ENCODE measurements at places on chromosomes 13 and 19. TPM values are rescaled to one million over a fixed set of nuclear protein-coding genes. Genes with fewer than 3 reads are reported as not detected.

ZNF418 gene
- 13.4 TPM for total RNA-seq

ADGRE3 gene
- total RNA-seq: not detected

MAP2K2 gene
- total RNA-seq: 69.5 TPM

OBI1 gene
- 15.5 TPM for total RNA-seq

PLVAP gene
- total RNA-seq: 85.4 TPM

DDX49 gene
- 36.1 TPM for total RNA-seq

NANOS3 gene
- total RNA-seq: 1.1 TPM

ARHGAP33 gene
- 6.9 TPM for total RNA-seq

APBA3 gene
- 26.0 TPM for total RNA-seq

PRSS57 gene
- total RNA-seq: not detected

SMIM17 gene
- 1.1 TPM for total RNA-seq

- ATAC-seq: no peak
Observed at GRCh38 chr13:44489751-44490150, 86.4 kb downstream of the TSC22D1 start.

DNA sequence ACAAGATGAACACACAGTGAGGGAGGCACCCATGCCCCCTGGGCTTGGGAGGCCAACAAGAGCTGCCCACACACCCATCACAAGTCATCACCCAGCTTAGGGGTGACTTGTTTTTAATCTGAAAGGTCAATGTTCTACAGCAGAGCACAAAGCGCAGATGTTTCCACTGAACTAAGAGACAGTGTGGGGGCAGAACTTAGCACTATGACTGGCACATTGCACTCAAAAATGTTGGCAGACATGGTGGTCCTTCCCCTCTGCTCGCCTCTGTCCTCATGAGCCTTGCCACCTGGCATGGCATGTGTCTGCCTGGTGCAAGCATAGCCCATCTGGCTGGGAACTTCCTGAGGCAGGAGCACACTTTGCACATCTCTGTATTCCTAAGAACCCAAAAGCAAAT lies 81.4 kb upstream of the ZNF98 start:
- no peak for ATAC-seq

- no peak for ATAC-seq
Observed at GRCh38 chr19:12162513-12162881, 399 bp upstream of the ZNF136 start.

- no peak for ATAC-seq
Observed at GRCh38 chr13:44523146-44524015, 52.7 kb downstream of the TSC22D1 start.

GRCh38 chr13:46799139-46799538 lies 2.2 kb upstream of the ESD start:
- no peak for ATAC-seq

GRCh38 chr19:50626795-50627194 lies 12.9 kb downstream of the SYT3 start:
- no peak for ATAC-seq

- ATAC-seq: peak; percentile 84
Observed at GRCh38 chr13:113034451-113035212, 65.6 kb downstream of the MCF2L start.

GRCh38 chr19:42497492-42498168 lies 30.7 kb downstream of the CEACAM1 start:
- no peak for ATAC-seq

- ATAC-seq: no peak
Observed at GRCh38 chr19:47067215-47067847, 18.9 kb upstream of the TMEM160 start.

GRCh38 chr19:3193256-3194105 lies 7.8 kb downstream of the NCLN start:
- ATAC-seq: no peak

DNA sequence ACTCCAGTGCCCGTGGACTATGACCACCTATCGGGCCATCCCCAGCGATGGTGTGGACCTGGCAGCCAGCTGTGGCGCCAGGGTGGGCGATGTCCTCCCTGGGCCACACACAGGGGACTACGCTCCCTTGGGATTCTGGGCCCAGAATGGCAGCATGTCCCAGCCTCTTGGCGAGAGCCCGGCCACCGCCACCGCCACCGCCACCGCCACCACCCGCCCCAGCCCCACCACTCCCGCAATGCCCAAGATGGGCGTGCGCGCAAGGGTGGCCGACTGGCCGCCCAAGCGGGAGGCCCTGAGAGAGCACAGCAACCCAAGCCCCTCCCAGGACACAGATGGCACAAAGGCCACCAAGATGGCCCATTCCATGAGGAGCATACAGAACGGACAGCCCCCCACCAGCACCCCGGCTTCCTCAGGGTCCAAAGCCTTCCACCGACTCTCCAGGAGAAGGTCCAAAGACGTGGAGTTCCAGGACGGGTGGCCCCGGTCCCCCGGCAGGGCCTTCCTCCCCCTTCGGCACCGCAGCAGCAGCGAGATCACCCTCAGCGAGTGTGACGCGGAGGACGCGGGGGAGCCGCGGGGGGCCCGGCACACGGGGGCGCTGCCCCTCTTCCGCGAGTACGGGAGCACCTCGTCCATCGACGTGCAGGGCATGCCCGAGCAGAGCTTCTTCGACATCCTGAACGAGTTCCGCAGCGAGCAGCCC lies 142.3 kb downstream of the DPF1 start:
- no peak for ATAC-seq

GRCh38 chr13:71967990-71968389 lies 101.0 kb upstream of the DACH1 start:
- ATAC-seq: no peak

DNA sequence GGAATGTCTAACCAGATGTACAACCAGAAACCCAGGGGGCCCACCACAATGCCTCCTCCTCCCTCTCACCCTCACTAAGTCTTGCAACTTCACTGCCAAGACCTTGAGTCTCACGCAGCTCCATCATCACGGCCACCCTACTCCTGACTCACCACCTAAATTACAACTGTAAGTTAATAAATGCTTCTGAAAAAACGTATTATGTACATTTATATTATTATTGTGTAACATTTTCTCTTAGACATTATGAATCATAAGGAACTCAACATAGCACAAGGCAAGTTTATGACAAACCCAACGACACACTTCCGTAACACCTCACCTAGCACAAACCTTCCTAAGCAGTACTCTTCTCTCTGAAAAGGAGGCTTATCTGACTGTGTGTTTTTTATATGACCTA lies 20.7 kb downstream of the MIPEP start:
- no peak for ATAC-seq

- no peak for ATAC-seq
Observed at GRCh38 chr13:73293913-73294523, 235.2 kb downstream of the KLF5 start.

- ATAC-seq: no peak
Observed at GRCh38 chr13:64429691-64430090, 2800.4 kb downstream of the PCDH9 start.

GRCh38 chr13:101829484-101829883 lies 377.0 kb downstream of the ITGBL1 start:
- ATAC-seq: no peak

- no peak for ATAC-seq
Observed at GRCh38 chr13:98978280-98978679, 416 bp upstream of the DOCK9 start.

GRCh38 chr19:16342002-16342715 lies 17.5 kb downstream of the KLF2 start:
- ATAC-seq: peak; percentile 83

Measured in gastroesophageal sphincter (tissue), 4 donors.